NCI-H345 (cell line): ENCODE measurements at places on chromosomes 1 and 21.

- peak; percentile 34 for DNase-seq
These were observed 88.8 kb upstream of the GPR52 start for GRCh38 chr1:174358786-174359453.

GRCh38 chr1:228401782-228402640 lies 4.6 kb downstream of the TRIM11 start:
- DNase-seq, result no peak

- peak; percentile 69 for DNase-seq
These were observed 98.5 kb downstream of the ATG4C start for GRCh38 chr1:62882201-62883104.

DNA sequence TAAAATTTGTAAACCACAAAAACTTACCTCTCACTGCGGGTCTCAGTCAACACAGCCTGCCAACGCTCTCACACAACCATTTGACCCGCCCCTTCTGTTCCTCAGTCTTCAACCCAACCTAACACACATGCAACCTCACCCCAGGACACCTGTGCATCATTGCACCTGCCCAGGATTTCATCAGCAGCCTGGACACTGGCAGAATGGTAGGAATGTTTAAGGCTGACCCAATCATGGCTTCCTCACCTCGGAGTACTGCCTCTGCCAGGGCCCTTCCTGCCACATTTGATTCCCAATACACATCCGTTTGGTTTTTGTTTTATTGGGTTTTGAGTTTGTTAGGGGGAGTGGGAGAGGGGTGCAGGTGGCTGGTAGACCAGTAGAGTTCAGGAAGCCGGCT lies 40.7 kb downstream of the TOMM20 start:
- DNase-seq, result no peak

GRCh38 chr1:205858141-205858961 lies 8.4 kb upstream of the PM20D1 start:
- no peak for DNase-seq

- DNase-seq, result no peak
These were observed 8.5 kb upstream of the MYCL start for GRCh38 chr1:39910263-39910662.

DNA sequence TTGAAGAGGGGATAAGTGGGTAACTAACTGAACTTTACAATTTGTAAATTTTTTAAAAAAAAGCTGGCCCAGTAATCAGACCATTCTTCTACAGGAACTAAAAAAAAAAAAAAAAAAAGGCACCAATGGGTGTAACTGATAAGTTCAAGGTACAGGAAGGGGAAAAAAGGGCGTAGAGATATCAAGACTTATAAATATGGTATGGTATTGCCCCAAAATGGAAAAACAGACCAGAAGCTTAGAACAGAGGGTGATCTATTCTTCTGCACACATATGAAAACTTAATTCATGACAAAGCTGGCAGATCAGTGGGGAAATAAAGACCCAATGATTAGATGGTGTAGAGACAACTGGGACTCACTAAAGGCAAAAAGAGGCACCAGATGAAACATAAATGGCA lies 58.9 kb downstream of the LHX4 start:
- DNase-seq, result no peak

- DNase-seq, result peak; percentile 83
These were observed 4.1 kb downstream of the AXDND1 start for GRCh38 chr1:179369751-179370341.

DNA sequence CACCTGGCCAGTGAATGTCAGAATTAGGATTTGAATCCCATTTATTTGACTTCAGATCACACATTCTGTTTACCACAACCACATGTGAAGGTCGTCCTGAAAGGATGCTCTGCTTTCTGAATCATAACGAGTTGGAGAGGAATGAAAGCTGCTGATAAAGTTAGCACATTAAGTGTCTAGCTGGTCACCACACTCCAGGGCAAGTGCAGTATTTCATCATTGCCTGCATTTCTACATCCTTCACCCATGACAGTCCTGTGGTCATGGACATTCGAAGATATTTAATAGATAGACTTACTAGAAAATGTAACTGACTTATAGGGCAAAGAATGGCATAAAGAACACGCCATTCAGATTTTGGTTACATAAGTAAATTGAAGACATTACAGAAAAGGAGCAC lies 52.7 kb upstream of the ST6GALNAC3 start:
- no peak for DNase-seq

DNA sequence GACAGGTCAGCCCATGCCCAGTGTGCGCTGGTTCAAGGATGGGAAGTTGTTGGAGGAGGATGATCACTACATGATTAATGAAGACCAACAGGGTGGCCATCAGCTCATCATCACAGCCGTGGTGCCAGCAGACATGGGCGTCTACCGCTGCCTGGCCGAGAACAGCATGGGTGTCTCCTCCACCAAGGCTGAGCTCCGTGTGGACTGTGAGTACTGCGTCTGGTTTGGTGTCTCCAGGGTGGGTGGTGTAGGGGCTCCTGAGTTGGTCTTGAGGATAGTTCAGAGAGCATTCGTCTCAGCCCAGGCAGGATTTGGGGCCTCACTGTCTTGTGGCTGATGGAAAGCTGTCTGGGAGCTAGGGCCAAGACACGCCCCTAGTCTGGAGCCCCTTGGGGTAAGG lies 83.2 kb downstream of the TRIM11 start:
- no peak for DNase-seq

DNA sequence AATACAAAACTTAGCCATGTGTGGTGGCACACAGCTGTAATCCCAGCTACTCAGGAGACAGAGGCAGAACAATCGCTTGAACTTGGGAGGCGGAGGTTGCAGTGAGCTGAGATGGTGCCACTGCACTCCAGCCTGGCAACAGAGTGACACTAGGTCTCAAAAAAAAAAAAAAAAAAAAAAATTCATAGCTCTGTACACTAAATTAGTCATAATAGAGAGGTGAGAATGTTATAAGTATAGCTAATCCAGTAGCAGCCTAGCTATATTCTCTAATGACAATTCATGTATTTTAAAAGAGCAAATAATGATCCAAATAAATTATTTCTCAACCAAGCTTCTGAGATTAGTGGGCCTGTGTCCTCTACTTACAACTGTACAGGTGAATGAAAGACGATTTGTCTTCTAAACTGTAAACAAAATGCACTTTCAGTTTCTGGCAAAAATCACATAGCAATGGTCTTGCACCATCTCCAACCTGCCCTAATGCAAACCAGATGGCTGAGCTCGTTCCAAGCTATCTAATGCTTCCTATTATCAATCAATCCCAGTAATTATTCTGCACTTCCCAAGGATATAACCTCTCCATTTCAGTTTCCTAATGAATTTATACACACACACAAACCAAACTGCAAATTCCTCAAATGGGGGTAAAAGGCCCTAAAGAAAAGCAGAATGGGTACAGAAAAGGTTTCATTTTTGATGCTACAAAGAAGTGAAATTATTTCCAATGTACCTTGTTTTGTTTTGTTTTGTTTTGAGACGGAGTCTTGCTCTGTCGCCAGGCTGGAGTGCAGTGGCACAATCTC lies 56.5 kb downstream of the GATAD2B start:
- no peak for DNase-seq

DNA sequence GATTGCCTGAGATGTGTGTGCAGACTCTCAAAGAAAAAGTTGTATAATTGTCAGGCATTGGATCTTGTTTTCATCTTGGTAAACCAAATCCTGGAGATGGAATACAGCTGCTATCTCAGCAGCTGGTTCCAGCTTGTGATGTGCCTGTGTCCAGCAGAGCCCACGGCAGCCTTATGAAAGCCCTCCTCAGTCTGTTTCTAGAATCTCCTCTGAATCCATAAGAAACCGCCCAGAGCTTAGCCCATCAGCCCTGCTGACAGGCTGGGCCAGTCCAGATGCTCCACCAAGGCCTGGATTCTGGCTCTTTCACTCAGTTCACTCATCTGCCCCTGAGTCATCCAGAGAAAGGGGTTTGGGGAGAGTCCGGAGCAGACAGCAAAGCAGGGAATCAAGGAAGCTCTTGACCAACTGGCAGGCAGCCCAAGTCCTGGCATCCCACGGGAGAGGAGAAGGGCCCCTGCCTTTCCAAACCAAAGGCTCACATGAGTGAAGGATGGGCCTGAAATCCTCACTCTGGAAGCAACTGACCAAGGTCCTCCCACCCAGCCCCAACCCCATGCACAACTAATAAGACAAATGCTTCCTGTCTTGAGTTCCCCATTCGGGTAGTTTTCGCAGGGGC lies 45.7 kb downstream of the NAV1 start:
- no peak for DNase-seq

- DNase-seq, result no peak
These were observed 50.0 kb upstream of the BOLA1 start for GRCh38 chr1:149849111-149849946.

GRCh38 chr1:226157761-226158316 lies 28.7 kb downstream of the ACBD3 start:
- no peak for DNase-seq

DNA sequence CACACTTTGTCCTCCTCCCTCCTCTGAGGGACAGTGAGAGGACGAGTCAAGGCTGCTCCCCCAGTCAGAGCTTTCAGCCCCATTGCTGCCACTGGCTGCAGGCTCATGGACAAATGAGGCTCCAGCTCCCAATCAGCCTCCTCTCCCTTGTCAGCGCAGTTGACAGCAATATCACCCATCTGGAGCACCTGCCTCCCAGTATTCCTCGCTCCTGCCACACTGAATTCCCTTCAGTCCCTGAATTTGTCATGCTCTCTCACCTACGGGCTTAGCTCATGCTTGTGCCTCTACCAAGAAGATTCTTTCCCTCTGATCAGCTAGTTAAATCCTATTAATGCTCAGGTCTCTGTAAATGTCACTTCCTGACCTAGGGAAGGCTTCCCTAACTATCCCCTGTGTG lies 54.4 kb upstream of the SYT6 start:
- no peak for DNase-seq

GRCh38 chr1:97947695-97948094 lies 26.9 kb upstream of the DPYD start:
- DNase-seq, result no peak
